ENCODE measurements at places on chromosomes 12 and 14. TPM values are rescaled to one million over a fixed set of nuclear protein-coding genes. Genes with fewer than 3 reads are reported as not detected.

The SYNDIG1L gene
- 0.20 TPM for total RNA-seq

The LAG3 gene
- 3.0 TPM for total RNA-seq

The PPP1R1A gene
- 2.5 TPM for total RNA-seq

The RERG gene
- 13.6 TPM for total RNA-seq

The CLSTN3 gene
- total RNA-seq, result 19.1 TPM

The MANSC4 gene
- total RNA-seq, result not detected
